ENCODE measurements at places on chromosomes 1 and 21. TPM values are rescaled to one million over a fixed set of nuclear protein-coding genes. Genes with fewer than 3 reads are reported as not detected.

VWA5B1 gene
- 0.16 TPM for total RNA-seq

PRKAA2 gene
- total RNA-seq: 2.0 TPM

PRAMEF14 gene
- not detected for total RNA-seq

SH2D1B gene
- not detected for total RNA-seq

GRCh38 chr1:223844787-223845036 is 1.0 kb downstream of the TP53BP2 start:
- no peaks in the 10 kb centered on the region for H3K27me3 ChIP-seq
- H3K4me3 ChIP-seq: peak overlapping the region; percentile 86
- no peak for DNase-seq
- H3K36me3 ChIP-seq: no peaks in the 10 kb centered on the region
- H3K4me1 ChIP-seq: no peaks in the 10 kb centered on the region
- peak overlapping the region; percentile 99 for H3K27ac ChIP-seq

GRCh38 chr1:64330839-64331238 is 127.4 kb downstream of the UBE2U start:
- H3K27ac ChIP-seq: no peak overlapping the region
- no peak for DNase-seq
- no peak overlapping the region for H3K4me3 ChIP-seq
- H3K36me3 ChIP-seq: no peaks in the 10 kb centered on the region
- H3K4me1 ChIP-seq: no peaks in the 10 kb centered on the region

DNA sequence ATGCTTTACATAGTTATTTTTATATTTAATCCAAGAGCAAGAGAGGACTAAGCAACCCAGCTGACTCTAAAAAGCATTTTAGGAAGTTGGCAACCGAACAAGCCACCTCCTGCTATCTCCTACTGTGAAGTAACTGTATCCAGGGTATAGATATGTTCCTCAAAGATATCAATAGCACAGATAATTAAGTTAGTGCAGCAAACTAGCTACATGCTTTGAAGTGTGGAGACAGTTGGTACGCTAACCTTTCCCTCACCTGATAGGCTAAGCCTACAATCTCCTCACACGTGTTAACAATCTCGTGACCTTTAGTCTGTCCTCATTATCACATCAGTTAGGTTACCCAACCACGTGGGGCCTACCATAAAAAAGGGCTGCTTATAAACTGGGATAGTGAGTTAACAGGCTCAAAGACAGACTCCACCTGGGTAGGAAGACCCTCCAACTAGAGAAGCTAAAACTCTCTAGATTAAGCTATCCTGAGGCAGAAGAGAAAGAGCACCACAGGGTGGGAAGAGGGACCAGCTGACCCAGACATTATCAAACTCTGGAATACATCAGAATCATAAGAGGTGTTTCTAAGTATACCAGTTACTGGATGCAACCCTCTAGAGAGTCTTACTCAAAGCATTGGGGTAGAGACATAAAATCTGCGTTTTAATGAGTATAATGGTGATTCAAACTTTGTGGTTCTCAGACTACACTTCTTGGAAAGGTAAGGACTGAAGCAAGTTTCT is 340.1 kb upstream of the ESRRG start:
- H3K4me1 ChIP-seq: no peaks in the 10 kb centered on the region
- DNase-seq: no peak
- no peak overlapping the region for H3K27ac ChIP-seq
- no peaks in the 10 kb centered on the region for H3K36me3 ChIP-seq
- no peak overlapping the region for H3K4me3 ChIP-seq
- no peaks in the 10 kb centered on the region for H3K27me3 ChIP-seq

GRCh38 chr1:87787551-87787950 is 458.9 kb downstream of the LMO4 start:
- no peak overlapping the region for H3K4me3 ChIP-seq
- peaks cover 24% of the 10 kb centered on the region for H3K4me1 ChIP-seq
- H3K36me3 ChIP-seq: no peaks in the 10 kb centered on the region
- H3K27me3 ChIP-seq: no peaks in the 10 kb centered on the region
- no peak overlapping the region for H3K27ac ChIP-seq
- no peak for DNase-seq
